ENCODE measurements at places on chromosomes 6 and 20. TPM values are rescaled to one million over a fixed set of nuclear protein-coding genes. Genes with fewer than 3 reads are reported as not detected.

CCN6 gene
- not detected for polyA plus RNA-seq

GRCh38 chr6:163862701-163863100 lies 448.2 kb downstream of the QKI start:
- H3K36me3 ChIP-seq = no peaks in the 10 kb centered on the region
- H3K4me3 ChIP-seq = no peak overlapping the region
- peaks cover 15% of the 10 kb centered on the region for H3K4me1 ChIP-seq
- no peak overlapping the region for H3K27ac ChIP-seq

- no peak for DNase-seq
- no peaks in the 10 kb centered on the region for H3K36me3 ChIP-seq
- H3K4me1 ChIP-seq = no peaks in the 10 kb centered on the region
- no peak overlapping the region for H3K4me3 ChIP-seq
- H3K27ac ChIP-seq = no peak overlapping the region
- no peaks in the 10 kb centered on the region for H3K27me3 ChIP-seq
Observed at GRCh38 chr6:126204126-126204525, 135.8 kb upstream of the CENPW start.

- peaks cover 3% of the 10 kb centered on the region for H3K36me3 ChIP-seq
- H3K27ac ChIP-seq = peak overlapping the region; percentile 79
- peak overlapping the region; percentile 94 for H3K4me3 ChIP-seq
- H3K4me1 ChIP-seq = no peaks in the 10 kb centered on the region
- peak; percentile 82 for DNase-seq
Observed at GRCh38 chr6:119348748-119349360, 707 bp downstream of the MAN1A1 start.
